Heart left ventricle (tissue), 16 donors: ENCODE measurements at places on chromosomes 11 and 22. TPM values are rescaled to one million over a fixed set of nuclear protein-coding genes. Genes with fewer than 3 reads are reported as not detected.
A peak's percentile ranks its signal among the peaks of the same experiment; 100 is the strongest.

The FGF3 gene
- not detected for total RNA-seq

GRCh38 chr22:36206255-36206654, 4.6 kb upstream of the APOL4 start:
- H3K27me3 ChIP-seq = no peaks in the 10 kb centered on the region
- H3K36me3 ChIP-seq = no peaks in the 10 kb centered on the region
- DNase-seq = no peak

DNA sequence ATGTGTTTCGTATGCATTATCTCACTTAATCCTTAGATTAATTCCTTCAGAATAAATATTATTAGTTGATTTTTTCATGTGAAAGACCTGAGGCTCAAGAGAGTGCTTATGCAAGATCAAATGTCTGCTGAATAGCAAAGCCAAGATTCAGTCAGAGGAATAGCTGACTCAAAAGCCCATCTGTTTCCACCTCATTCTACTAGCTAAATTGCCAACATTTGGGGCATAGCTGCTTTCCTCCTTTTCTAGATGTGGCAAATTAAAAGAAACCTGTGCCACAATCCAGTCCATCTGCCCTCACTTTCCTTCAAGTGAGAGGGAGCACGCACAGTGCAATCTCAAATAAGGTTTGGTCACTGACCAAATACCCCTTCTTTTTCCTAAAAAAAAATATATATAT, 121.1 kb downstream of the PAX6 start:
- DNase-seq = no peak
- no peaks in the 10 kb centered on the region for H3K4me1 ChIP-seq
- H3K36me3 ChIP-seq = no peaks in the 10 kb centered on the region

The NAALAD2 gene
- 0.19 TPM for total RNA-seq

The GSTT2B gene
- total RNA-seq = 6.2 TPM

The NFRKB gene
- 12.1 TPM for total RNA-seq

- H3K4me1 ChIP-seq = no peaks in the 10 kb centered on the region
- no peaks in the 10 kb centered on the region for H3K27me3 ChIP-seq
- H3K36me3 ChIP-seq = no peaks in the 10 kb centered on the region
- no peak for DNase-seq
These were observed 1082.0 kb upstream of the CNTN5 start for GRCh38 chr11:97938789-97939188.

GRCh38 chr11:11985016-11985715, 23.3 kb downstream of the DKK3 start:
- no peak for DNase-seq
- H3K27ac ChIP-seq = no peak overlapping the region
- no peaks in the 10 kb centered on the region for H3K36me3 ChIP-seq
- H3K4me3 ChIP-seq = no peak overlapping the region
- peaks cover 59% of the 10 kb centered on the region for H3K4me1 ChIP-seq

The RHOD gene
- total RNA-seq = 34.8 TPM

DNA sequence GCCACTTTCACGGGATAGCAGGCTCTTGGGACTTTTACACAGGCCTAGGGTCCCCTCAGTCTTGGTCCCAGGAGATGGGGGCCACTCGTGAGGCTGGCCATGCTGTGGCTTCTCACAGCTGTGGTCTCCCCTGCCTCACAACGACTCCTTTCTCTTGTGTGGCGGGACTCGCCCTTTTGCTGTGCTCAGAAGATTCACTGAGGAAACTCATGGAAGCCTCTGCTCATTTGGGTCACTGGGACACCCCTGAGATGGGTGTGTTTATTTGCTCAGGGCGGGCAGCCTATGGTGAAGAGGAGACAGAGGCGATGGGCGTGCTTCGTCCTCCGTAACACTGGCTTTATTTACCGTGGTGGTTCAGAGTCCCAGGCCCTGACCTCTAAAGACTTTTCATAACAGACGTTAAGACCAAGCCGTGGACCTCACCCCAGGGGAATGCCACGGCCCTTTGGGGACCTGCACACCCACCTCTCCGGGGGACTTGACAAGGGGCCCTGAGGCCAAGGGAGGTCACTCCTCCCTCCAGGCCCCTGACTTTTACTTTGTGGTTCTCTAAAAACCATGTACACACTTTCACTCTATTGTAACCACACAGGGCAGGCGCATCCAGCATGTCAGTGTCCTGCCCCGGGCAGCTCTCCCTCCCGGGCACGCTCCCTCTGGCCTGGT, 15.5 kb downstream of the TEF start:
- no peak overlapping the region for H3K27ac ChIP-seq
- no peak for DNase-seq
- H3K27me3 ChIP-seq = no peaks in the 10 kb centered on the region
- H3K4me1 ChIP-seq = peaks cover 7% of the 10 kb centered on the region
- peaks cover 3% of the 10 kb centered on the region for H3K36me3 ChIP-seq
- no peak overlapping the region for H3K4me3 ChIP-seq

GRCh38 chr11:104104201-104104600, 59.7 kb downstream of the PDGFD start:
- H3K27ac ChIP-seq = no peak overlapping the region
- H3K36me3 ChIP-seq = no peaks in the 10 kb centered on the region

- no peak for DNase-seq
- H3K36me3 ChIP-seq = no peaks in the 10 kb centered on the region
- no peak overlapping the region for H3K4me3 ChIP-seq
- no peaks in the 10 kb centered on the region for H3K4me1 ChIP-seq
- no peak overlapping the region for H3K27ac ChIP-seq
- H3K27me3 ChIP-seq = no peaks in the 10 kb centered on the region
These were observed 26.7 kb downstream of the MOB2 start for GRCh38 chr11:1459764-1460395.

DNA sequence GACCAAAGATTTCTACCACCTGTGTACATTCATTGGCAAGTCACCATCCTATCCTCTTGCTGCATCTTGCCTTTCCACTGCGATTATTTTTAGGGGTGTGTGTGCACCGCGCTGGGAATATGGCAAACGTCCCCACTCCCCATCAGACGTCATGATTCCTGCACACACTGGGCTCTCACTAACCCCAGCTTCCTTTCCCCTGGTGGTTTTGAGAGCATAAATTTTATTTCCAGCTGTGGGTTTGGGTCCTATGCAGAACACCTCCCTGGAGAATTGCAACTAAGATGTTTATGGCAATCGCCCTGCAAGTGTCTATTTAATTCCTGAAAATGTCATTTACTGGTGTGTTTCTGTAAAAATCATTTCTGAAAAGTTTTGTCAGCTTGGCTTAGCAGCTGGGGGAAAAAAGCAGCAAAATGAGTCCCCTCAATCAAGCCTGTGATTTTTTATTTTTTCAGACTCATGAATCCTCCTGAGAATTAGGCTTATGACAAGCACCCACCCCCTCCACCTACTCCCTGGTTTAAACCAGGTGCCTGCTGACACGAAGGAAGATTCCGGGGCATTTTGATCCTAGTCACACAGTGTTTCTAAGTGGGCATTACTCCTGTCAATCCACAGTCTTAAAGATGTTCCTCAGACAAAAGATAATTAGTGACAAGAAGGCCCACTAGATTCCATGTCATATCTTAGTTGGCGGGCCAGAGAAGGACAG, 23.8 kb downstream of the UPB1 start:
- H3K4me1 ChIP-seq = peaks cover 4% of the 10 kb centered on the region
- no peak overlapping the region for H3K27ac ChIP-seq

DNA sequence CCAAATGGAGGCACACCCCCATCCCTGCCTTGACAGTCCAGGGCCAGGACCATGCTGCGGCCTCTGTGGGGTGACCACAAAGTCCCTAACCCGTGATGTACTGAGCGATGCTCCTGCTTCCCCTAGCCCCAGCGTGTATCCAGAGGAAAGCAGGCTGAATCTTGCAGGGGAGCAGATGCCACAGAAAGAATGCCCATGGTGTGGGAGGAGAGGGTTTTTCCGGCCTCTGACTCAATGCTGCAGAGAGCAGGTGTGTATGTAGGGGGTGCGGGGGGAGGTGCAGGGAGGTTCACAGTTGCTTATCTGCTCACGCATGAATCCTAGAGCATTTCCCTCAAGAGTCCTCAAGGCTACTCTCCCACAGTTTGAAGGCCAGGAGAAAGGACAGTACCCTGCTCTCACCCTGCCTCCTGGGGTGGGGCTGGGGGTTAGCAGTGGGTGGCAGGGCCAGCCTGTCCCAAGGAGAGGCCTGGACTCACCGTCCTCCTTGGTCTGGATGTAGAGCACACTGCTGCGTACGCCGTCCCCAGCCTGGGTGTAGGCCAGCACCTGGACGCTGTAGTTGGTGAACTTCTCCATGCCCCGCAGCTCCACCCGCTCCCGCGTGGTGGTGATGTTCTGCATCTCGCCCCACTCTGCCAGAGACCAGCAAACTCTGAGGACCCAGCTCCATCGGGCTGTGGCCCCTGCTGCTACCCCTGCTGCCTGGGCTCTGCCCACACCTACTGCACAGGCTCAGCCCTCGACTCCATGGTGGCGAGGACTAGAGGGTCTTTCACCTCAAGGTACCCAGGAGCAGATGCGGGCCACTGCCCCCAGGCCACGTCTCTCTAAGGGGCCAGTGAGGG, 130.8 kb downstream of the CEP164 start:
- peaks cover 3% of the 10 kb centered on the region for H3K36me3 ChIP-seq
- H3K27ac ChIP-seq = no peak overlapping the region
- no peaks in the 10 kb centered on the region for H3K27me3 ChIP-seq
- no peak for DNase-seq
- H3K4me1 ChIP-seq = no peaks in the 10 kb centered on the region

DNA sequence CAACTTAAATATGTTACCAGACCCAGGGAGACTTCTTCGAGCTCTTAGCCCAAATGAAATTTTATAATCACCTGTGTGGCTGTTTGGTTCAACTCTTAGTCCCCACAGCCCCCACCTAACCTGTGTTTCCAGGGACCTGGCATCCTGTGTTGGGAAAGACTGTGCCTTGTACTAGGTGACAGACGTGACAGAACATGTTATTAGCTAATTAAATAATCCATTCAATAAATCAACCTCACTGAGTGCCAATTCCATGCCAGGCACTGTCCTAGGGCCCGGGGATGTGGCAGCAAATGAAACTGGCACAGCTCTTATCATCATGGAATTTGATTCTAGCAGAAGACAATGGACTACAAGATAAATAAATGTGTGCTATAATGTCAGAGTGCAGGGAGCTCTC, 431.9 kb downstream of the MIAT start:
- H3K4me3 ChIP-seq = no peak overlapping the region
- DNase-seq = no peak
- H3K27ac ChIP-seq = no peak overlapping the region

DNA sequence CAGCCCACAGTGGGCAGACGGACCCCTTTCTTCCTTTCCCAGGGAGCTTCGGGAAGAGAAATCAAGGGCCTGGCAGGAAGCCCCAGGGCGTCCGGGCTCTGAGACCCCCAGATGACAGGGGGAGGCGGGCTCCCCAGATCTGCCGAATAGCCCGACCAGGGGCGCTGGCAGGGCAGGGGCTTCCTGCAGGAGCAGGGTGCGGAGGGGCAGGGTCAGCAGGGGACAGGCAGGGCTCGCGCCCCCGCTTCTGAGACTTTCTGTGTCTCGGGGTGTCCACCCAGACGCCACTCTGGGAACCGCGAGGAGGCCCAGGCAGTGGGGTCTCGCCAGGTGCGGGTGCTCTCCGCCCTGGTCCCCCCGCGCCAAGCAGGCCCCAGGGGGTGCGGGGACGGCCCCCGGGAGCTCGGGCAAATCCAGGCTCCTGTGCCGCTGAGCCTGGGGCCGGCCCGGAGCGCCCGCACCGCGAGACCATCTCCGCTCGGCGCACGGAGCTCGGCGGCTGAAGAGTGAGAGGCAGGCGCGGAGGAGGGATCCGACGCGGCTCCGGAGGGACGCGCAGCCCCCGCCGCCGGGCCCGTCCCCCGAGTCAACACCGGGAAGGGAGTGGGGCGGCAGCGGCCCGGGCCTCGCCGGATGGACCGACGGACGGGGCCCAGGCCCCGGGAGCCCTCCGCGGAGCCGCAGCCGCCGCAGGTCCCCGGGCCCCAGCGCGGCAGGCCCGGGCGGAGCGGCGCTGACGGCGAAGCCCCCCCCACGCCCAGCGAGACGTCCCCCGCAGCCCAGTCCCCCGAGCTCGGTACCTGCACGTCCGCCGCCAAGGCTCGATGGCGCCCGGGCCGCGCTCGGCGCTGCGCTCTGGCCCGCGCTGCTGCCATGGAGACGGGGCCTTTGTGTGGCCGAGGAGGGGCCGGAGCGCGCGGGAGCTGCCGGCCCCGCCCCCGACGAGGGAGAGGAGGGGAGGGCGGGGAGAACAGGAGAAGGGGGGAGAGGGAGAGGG, at the start of gene PLXNB2:
TSS of gene PLXNB2 (minus strand) at position 894 of the 997 bp plus-strand sequence. CDS start 17,062 bp downstream, outside the sequence.
- no peaks in the 10 kb centered on the region for H3K27me3 ChIP-seq
- H3K27ac ChIP-seq = peak within 1 kb of the TSS; percentile 93
- H3K36me3 ChIP-seq = no peaks in the 10 kb centered on the region
- peaks cover 52% of the 10 kb centered on the region for H3K4me1 ChIP-seq
- H3K4me3 ChIP-seq = peak within 1 kb of the TSS; percentile 81

- no peak overlapping the region for H3K27ac ChIP-seq
- DNase-seq = no peak
- no peaks in the 10 kb centered on the region for H3K27me3 ChIP-seq
- H3K4me3 ChIP-seq = no peak overlapping the region
These were observed 344.9 kb upstream of the B3GAT1 start for GRCh38 chr11:134756811-134757540.

DNA sequence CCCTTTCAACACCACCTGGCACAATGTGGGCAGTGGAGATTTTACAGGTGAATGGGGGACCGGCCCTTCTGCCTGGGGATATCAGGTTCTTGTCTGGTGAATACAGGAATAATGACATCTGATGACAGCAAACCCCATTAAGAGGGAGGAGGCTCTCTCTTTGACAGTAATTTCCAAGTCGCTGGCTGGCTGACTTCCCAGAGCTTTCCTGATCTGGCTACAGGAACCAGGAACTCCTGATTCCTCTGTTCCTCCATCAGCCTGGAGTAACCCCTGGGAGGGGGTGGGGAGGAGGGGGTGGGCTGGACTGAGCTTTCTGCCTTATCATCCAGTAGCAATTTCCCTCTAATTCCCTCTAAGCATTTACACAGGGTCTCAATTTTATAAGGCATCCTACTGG, 3.7 kb upstream of the MIEF1 start:
- peak overlapping the region; percentile 1 for H3K27ac ChIP-seq
- peaks cover 7% of the 10 kb centered on the region for H3K4me1 ChIP-seq
- no peaks in the 10 kb centered on the region for H3K27me3 ChIP-seq
- DNase-seq = peak; percentile 66
- no peaks in the 10 kb centered on the region for H3K36me3 ChIP-seq

The DEUP1 gene
- total RNA-seq = not detected

- no peak overlapping the region for H3K4me3 ChIP-seq
- H3K27me3 ChIP-seq = no peaks in the 10 kb centered on the region
- no peaks in the 10 kb centered on the region for H3K36me3 ChIP-seq
- DNase-seq = no peak
These were observed 8.8 kb upstream of the SEC14L4 start for GRCh38 chr22:30514252-30514651.

The MS4A15 gene
- total RNA-seq = not detected
